ENCODE measurements at places on chromosomes 16 and 17. TPM values are rescaled to one million over a fixed set of nuclear protein-coding genes. Genes with fewer than 3 reads are reported as not detected.

DNA sequence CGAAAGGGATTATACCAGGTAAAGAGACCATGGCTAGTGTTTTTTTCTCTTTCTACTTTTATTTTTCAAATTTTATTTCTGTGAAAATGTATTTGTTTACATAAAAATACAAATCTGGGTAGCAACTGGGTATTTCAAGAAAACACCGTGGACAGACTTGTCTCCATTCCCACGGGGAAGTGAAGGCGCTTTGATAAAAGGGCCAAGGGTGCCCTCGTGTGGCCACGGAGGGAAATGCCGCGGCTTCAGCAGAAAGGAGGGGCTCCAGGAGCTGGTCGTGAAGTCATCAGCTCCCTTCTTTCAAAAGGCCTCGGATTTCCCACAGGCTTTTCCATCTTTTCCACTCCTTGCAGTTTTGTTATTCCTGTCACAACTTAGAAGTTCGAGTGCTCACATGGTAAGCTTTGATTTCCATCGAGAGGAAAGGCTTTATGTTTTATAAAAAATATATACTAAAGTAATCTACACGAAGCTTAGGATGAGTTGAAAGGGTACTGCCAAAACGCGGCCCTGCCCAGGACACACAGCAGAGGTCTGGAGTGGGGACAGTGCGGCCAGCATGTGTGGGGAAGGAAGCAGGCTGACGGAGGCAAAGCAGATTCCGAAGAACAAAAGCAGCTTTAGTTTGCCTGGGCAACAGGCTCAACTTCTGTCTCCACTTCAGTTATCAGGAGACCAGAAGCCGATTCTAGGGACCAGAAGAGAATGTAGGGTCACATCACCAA, 15.3 kb upstream of the MNT start:
- DNase-seq = peak; percentile 90

DNA sequence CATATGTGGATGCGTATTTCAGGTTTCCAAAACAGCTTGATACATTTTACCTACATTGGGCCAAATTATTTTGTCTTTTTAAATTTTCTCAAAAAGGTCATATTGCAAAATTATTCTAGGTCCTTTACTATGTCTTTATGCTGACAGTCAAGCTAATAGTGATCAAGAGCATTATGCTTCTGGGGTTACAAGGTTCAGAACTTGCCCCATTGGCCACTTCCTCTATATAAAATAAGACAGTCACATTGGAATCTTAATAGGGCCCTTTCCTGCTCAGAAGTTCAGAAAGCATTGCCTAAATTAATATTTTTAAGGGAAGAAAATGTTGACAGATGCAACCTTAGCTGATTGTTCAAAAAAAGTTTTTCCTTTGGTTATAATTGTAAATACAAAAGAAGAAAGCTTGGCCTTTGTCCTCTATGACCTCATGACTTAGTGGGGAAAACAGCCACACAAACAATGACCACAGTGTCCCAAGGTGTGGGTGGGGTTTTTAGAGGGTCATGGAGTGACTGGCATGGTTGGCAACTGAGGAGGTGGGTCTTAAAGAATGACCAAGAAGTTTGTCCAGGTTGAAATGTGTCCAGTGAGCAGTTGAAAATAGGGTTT, 11.8 kb upstream of the RAB11FIP4 start:
- DNase-seq = no peak

Gene ADAMTS18
- not detected for total RNA-seq

DNA sequence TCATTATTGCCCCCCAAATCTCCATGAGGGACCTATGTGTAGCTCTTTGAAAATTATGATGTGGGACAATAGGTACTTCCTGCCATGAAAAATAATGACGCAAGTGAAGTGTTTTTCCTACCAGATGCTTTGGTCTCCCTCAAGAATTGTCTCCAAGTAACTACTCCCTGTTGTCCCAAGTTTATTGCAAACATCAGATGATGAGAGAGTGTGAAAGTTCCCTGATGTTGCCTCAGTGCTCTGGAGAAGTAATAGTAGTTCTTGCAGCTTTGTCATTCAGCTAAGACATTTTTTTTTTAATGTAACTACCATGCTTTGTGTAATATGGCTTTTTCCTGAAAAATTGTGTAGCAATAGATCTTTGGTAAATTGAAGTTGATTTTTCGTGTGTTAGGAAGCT, 20.1 kb downstream of the LPCAT2 start:
- DNase-seq = no peak

DNA sequence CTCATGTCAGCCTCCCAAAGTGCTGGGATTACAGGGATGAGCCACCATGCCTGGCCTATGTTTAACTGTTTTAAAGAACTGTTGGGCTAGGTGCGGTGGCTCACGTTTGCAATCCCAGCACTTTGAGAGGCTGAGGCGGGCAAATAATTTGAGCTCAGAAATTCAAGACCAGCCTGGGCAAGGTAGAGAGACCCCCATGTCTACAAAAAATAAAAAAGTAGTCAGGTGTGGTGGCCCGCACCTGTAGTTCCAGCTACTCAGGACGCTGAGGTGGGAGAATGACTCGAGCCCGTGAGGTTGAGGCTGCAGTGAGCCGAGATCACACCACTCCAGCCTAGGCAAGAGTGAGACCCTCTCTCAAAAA, 1.9 kb upstream of the ITGAL start:
- no peak for DNase-seq

GRCh38 chr17:1847191-1847590, 17.4 kb downstream of the RPA1 start:
- no peak for DNase-seq
